Activated T-helper 9 cell treated with anti-CD3 and anti-CD28 coated beads, Interleukin-2, amount 50 U/mL, for 16 hours (primary cell): ENCODE measurements at places on chromosomes 6 and 20.

- peak; percentile 17 for DNase-seq
Measured at GRCh38 chr6:38057994-38058393, 238.5 kb downstream of the ZFAND3 start.

GRCh38 chr6:21754891-21755290 lies 161.3 kb downstream of the SOX4 start:
- no peak for DNase-seq

DNA sequence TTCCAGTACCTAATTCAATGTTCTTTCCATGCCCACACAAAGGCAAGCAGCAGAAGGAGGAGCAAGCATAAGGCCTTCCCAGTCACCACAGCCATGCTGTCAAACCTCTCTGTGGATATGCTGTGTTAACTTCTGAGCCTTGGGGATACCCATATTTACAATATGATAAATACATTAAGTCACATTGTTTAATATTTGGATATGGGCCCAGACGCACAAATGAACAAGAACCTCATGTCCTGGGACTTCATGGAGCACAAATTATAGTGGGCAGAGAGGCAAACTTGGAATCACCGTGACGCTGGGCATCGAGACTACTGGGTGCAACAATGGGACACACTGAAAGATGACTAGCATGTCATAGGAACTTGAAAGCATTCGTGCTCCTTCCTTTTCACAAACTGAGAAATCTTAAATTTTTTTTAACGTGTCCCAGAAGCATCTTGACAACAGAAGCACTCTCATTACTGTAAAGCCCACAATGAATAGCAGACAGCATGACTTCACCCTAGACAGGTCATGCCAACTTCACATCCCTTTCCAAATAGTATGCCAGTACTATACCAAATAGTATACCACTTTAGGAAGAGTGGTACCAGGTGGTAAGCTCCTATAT lies 16.0 kb downstream of the SOD2 start:
- no peak for DNase-seq

- no peak for DNase-seq
Measured at GRCh38 chr6:37381579-37381978, 27.8 kb downstream of the RNF8 start.

GRCh38 chr6:36150283-36150682 lies 20.0 kb downstream of the MAPK13 start:
- no peak for DNase-seq

- no peak for DNase-seq
Measured at GRCh38 chr6:31430449-31430848, 27.1 kb downstream of the MICA start.

DNA sequence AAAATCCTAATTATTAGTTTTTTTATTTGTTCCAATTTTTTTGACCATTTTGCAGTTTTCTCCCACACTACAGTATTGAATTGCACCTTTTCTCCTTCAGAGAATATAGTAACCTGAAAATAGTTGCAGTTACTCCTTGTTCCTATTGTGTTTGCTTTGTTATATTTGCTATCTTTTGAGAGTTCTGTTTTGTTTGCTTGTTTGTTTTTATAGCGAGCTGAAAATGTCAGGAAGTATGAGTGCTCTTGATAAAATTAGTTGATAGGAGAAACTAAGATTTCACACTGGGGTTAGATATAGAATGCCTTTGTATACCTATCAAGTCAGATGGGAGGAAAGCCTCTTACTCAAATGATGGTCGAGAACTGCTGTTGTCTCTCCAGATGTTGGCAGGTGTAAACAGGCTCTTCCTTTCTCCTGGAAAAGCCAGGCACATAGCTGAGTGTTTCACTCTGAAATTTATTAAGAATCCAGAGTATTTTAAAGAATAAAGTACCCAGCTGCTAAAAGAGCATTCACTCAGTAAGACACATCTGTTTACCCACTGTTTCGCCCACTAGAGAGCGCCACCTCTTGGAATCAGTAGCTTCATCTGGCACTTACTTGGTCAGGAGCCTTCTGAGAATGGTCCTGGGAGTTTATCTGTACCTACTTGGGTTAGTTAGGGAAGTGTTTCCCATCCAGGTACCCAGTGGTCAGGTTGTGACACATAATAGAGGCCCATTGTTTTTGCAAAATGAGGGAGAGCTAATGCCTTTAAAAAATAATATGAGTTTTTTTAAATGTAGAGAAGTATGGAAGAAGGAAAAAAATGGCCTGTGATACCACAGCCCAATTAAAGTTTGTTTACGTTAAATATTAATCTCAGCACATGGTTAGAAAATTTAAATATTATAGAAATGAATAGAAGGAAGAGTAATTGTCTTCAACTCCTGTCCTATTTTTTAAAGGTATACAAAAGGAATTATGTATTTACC lies 11.2 kb downstream of the NT5DC1 start:
- no peak for DNase-seq

DNA sequence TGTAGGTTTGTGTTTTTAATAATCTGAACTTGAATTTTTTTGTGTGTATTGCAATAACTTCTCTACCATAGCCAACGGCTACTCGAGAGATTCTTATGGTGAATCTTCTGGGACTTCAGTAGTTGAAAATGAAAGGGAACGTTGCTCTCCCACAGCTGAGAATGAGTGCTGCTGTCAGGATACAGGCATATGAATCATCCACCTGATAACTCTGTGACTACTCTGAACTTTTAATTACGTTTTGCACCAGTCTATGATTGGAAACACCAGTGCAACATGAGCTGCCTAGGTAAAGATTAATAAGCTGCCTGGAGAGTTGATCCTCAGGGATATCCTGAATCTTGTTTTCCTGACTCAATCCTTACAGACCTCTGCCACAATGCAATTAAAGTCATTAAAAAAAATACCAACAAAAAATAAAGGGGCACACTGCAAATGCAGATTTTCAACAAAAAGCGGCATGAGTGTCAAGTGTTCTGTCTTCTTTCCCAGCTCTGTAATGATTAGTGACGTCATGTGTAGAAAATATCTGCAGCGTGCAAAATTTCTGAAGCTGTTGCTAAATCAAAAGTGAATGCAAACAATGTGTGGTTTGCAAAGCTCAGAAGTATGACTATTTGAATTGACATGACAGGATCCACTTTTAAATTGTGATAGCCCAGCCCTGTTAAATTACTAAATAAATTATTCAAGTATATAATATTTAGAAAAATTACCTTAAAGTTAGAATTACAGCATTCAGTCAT lies 432.2 kb downstream of the HTR1B start:
- DNase-seq, result no peak

DNA sequence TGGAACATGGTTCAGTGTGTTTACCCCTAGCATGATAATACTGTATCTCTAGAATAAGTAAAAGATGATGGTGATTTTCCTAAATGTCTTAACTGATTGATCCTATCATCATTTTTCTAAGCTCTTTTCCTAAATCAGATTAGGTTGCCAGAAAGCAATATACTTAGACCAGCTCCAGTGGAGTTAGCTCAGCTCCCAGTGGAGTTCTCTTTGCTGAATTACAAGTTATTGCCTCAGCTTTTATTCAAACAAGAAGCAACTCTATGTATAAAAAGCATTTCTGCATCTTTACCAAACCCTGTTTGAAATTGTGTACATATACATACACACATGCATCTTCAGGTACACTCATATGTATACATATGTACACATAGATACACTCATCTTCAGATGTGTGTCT lies 44.9 kb downstream of the SNX9 start:
- no peak for DNase-seq

GRCh38 chr6:11659757-11660156 lies 118.8 kb downstream of the ADTRP start:
- no peak for DNase-seq

GRCh38 chr20:62921119-62921687 lies 5.1 kb downstream of the DIDO1 start:
- DNase-seq, result no peak

DNA sequence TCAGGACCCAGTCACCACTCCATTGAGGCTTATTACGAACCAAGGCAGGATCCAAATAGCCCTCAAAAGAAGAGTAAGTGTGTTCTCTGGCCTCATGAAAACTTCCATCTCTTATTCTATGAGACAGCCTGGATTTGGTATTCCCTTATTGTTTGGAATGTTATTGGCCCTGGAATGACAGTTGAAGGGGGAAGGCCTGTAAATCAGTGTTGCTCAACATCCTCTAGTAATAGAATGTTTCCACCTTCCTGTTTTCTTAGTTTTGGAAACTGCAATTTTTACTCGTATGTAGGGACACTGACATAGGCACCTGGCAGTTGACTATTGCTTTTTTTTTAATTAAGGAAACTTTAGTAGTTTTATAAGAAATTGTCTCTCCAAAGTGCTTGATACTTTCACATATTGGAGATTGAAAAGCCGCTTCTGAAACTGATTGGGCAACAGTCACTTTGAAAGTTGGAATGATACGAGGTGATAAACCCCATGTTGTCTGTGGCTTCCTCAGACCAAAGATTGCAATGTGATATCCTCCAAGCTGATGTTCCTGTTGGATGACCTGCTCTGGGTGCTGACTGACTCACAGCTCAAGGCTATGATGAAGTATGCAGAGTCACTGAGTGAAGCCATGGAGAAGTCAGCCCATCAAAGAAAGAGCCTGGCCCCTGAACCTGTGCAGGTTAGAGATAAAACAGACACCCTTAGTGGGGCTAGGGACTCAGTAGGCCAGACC lies 43.1 kb downstream of the BLTP3A start:
- DNase-seq, result no peak

GRCh38 chr6:100366419-100366818 lies 98.3 kb downstream of the SIM1 start:
- no peak for DNase-seq

DNA sequence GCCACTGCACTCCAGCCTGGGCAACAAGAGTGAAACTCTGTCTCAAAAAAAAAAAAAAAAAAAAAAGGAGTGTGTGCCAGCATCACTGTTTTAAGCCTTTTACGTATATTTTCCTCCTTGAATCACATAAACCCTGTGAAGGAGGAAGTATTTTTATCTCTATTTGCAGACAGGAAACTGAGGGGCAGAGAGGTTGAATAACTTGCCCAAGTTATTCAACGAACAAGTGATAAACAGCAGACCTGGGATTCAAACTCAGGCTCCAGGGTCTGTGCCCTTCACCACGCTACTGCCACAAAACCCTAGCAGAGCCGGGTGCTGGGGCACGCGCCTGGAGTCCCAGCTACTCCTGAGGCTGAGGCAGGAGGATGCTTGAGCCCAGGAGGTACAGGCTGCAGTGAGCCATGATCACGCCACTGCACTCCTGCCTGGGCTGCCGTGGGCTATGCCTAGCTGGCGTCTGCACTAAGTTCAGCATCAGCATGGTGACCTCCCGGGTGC lies 9.4 kb upstream of the AVP start:
- DNase-seq, result no peak

DNA sequence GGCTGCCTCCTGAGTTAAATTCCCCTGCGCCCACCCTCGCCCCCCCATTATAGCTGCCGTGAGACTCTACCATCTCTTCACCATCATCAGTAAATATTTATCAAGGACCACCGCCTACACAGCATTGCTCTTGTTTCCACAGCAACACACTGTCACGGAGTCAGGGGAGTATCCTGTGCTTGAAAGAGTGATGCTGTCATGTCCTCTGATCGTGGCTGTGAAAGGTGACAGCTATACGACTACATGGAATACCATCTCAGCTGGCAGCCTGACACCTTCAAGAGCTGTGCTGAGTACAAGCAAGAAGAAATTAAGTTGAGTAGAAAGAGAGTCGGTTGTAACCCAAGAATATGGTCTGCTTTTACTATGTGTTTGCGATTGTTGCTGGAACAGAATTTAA lies 3.4 kb downstream of the PTPRT start:
- DNase-seq, result no peak

- no peak for DNase-seq
Measured at GRCh38 chr6:73639040-73639439, 14.8 kb downstream of the SLC17A5 start.

DNA sequence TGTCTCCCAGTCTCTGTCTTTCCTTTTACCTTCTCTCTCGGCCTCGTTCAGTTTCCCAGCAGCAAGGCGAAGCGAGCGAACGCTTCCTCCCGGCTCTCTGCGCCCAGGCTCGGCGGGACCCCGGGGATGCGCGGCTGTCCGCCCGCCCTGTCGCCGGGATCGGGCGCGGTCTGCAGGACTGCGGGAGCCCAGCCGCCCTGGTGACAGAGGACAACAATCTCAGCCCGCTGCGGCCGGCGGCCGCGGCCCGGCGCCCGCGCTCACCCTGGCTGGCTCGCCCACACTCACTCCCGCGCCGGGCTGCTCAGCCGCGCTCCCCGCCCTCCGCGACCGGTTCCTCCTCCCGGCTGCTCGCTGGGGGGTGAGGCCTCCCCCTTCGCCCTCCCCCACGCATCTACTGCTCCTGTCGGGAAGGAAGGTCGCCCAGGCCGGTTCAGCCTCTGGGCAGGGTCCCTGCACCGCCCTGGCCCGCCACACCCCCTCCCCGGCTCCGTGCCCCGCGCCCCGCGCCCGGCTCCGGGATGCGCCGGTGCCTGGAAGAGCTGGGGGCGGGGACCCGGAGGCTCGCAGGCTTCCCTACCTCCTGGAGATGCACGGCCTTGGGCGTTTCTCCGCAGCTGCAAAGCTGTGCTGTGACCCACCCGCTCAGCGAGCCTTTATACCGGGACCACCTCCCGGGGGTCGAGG lies 410 bp downstream of the SYNE1 start:
- no peak for DNase-seq

DNA sequence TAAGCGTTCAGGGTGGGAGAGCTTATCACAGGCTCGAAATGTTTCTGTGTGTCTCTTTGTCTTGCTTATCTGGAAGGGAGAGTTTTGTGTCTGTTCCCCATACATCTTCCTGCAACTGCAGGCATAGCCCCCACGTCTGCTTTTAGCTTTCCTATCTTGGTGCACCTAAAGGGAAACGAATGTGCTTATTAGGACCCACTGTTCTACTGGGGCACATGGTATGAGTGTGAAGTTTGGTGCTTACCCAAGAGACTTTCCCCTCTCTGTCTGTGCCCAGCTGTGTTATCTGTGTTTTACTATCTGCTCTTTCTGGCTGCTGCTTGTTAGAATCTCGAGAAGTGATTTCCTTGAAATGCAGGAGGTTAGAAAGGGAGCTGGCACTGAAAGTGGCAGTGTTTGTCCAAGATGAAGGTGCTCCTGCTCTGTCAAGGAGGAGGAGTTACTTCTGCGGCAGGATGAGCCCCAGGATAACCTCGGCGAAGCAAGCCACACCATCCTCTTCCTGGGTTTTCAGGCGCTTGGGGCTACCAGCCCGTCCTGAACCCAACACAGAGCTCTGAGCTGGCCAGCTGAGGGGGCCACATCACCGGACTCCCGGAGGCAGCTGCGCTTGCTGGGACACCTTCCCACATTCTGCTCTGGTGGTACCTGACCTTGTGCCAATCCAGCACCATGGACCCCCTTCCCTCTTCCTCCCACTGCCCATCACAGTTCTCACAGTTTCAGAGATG lies 23.4 kb downstream of the DYNLT1 start:
- no peak for DNase-seq

GRCh38 chr20:16311756-16312155 lies 261.5 kb downstream of the KIF16B start:
- no peak for DNase-seq

- no peak for DNase-seq
Measured at GRCh38 chr6:157185986-157186385, 137.3 kb downstream of the TMEM242 start.

GRCh38 chr6:9481292-9482029 lies 933.4 kb downstream of the TFAP2A start:
- DNase-seq, result no peak
